HS-5 (cell line): ENCODE measurements at places on chromosomes 1 and 21.
A peak's percentile ranks its signal among the peaks of the same experiment; 100 is the strongest.

DNA sequence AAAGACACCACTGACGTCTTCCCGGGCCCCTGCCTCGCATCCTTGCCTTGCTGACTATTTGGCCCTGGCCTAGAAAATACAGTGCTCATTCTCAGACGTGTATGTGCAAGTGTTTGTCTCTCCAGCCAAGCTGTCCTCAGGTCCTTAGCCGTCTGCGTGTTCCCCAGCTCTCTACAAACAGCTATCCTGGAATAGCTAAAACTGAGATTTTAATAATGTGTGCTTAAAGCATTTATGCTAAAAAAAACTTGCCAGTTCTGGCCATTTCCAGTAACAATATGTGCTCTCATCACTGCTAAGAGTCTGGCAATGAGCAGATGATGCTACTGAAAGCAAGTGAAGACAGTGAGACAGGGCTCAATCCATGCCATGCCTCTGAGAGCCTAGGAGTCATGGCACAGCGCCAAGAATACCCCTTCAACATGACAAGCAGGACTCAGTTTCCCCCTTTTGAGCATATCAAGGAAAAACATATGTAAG lies 55.7 kb downstream of the IRF2BP2 start:
- DNase-seq, result no peak

GRCh38 chr1:7267493-7267892 lies 482.2 kb downstream of the CAMTA1 start:
- DNase-seq, result no peak

DNA sequence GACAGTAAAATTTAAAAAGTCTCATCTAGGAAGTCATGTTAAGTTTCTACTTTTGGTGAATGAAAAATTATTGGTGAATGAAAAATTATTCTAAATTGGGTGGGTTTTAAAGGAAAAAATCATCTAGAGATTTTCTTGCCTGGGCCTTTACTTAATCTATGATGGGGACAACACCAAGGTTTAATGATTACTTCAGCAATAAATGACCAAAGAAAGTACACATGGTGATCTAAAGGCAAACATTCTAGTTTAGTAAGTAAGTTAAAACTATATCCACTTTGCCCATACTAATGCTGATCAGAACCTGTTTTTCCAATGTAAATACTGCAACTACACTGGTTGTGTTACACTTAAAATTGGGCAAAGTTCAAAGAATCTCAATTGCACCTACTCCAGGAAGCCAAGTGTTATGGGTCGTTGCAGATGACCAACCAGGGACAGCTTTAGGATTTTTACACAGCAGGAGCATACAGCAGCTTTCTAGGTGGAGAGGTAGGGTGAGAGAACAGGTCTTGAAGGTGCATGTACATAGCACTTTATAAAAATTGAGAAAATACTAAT lies 14.6 kb upstream of the RPL5 start:
- no peak for DNase-seq

- no peak for DNase-seq
These were observed 1719.5 kb downstream of the MRPL39 start for GRCh38 chr21:23887725-23888306.

DNA sequence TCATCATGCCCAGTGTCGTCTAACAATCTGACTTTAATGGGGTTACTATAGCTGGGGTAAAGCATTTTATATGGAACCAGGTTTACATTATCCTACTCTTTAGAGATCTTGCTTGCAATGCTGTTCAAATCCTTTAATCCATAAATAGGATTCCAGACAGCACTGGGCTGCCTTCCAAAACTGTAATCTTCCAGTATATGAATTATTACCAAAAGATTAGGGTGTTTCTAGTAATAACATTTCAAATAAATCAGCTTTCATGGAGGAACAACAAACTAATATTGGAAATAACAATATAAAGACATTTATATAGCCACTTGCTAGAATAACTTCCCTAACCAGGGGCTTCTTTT lies 88.6 kb upstream of the PLXNA2 start:
- DNase-seq, result no peak

DNA sequence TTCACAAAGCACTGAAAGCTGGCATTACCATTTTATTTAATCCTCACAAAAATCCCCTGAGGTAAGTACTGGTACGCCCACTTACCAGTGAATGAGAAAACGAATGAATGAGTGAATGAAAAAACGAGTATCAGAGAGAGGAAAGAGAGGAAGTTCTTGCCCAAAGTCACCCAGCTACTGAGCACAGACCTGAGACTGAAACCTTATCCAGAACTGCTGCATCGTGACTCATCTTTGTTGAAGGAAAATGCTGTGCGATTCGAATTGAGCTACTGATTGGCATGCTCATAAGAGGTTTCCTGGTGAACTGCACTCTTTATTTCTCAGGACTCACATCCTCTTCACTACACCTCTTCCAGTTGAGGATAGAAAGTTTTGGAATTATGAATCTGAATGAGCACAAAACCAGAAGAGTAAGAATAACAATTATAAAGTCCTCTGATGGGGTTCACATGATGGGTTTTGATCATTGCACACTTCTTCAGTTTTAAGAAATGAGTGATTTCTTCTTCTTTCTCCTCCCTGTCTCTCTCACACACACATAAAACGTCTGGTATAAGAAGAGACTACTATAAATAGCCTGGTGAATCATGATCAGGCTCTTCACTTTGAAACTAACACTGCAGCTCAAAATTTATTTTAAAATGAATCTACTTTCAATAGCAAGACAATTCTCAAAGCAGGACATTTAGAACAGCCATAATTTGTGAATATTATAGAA lies 32.1 kb downstream of the IL12RB2 start:
- peak; percentile 19 for DNase-seq

DNA sequence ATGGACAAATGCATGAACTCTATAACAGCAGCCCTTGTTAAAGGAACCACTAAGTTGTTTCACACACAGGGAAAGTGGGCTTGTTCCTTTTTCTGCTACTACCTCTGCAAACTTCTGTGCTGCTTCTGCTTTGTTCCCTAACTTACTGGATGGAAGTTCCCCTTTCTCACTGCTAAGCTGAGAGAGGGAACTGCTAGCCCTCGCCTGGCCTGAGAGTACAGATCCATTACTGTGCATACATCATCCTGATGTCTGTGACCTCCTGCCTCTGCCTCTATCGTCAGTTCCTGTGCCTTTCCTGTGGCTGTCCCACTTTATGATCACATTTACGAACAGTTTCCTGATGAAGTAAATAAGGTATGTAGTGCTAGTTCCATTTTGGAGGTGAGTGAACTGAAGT lies 3.5 kb downstream of the GNAT2 start:
- DNase-seq, result no peak

DNA sequence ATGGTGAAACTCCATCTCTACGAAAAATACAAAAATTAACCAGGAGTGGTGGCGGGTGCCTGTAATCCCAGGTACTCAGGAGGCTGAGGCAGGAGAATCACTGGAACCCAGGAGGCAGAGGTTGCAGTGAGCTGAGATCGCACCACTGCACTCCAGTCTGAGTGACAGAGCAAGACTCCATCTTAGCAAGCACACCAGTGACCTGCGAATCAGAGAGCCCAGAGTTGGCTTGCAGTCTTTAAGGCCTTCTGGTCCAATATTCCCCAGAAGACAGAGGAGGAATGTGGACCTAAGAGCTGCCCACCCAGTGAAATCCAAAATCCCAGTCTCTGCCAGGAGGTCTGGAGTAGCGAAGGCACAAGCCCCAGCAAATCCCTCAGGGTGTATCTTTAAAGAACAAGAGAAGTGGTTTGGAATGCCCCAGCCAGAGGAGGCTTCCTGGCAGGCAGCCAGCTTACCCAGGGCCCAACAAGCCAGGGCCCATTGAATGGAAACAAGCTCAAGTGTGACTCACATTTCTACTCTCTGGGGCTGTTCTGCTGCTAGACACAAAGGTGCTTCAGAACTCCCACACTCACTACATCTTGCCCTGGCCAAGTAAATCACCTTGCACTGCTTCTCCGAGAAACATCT lies 23.9 kb downstream of the GPR161 start:
- no peak for DNase-seq

DNA sequence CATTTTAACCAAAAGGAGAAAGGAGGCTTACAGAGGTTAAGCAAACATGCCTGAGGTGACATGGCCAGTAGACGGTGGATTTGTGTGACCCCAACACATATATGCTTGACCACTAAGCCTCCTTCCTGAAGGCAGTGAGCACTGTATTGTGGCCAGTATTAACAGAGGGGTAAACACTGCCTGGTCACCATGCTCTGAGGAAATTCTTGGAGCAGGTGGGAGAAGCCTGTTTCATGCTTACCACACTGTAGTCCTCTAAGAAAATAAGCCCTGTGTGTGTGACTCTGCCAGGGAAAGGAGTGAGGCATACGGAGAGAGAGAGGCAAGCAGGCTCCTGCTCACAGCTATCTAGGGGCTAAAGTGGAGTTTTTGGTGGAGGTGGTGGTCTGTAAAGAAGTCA lies 102.7 kb downstream of the KCND3 start:
- DNase-seq, result no peak

DNA sequence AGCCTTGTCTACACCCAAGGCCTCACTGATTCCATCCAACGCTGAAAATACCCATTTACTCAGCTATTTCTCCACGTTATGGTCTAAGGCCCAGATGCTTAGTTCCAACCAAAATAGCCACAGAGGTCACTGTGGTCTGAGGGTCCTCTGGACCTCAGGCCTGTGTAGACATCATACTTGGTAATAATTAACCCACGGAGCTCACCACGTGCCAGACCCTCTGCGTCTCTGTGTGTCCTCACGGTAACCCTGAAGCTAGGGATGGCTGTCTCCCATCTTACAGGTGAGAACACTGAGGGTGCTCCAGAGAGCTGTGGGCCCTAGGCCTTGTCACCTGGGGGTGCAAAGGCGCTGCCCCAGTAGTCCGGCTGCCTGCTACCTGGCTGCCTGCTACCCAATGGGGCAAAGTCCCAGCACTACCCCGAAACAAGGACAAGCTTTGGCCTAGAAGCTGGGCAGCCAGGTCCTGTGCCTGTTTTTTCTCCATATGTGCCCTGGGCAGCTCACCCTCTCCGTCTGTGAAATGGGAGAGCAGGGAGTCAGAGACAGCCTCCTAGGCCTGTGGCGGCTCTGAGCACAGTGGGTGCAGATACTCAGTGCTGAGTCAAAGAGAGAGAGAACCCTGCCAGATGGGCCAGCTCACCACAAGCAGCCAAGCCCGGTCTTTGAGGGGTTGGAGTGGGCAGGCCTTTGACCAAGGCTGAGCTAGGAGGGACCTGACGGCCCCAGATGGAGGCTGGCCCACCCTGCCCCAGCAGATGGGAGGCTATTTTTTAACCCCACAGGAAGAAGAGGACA lies 17.0 kb upstream of the RUNX3 start:
- DNase-seq, result no peak
